ENCODE measurements at places on chromosomes 5 and 9.

DNA sequence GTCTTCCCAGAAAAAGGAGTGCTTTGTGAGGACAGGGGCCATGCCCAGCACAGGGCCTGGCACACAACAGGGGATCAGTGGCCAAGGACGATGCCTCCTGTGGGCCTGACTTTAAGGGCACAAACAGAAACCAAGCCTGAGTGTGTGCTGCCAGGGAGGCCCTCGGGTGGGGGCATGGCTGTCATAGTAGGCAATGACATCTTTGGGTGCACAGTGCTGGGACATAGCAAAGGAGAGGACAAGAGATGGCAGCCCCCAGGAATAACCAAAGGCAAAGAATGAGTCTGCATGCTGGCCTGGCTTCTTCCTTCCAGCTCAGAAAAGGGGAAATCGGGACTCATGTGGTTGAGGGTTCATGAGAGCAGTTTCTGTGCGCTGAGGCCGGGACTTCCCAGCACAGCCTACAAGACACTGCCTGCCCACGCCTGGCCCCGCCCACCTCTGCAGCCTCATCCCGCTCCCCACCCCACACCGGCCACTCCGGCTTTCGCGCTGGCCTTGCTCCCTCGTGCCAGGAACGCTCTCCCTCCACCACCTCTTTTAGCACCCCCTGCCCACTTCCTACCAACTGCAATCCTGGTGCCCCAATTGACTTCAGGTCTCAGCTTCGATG lies 13.8 kb upstream of the LHX2 start:
- peak; percentile 16 for DNase-seq

- no peak for DNase-seq
Observed at GRCh38 chr9:131675437-131676022, 64.3 kb downstream of the RAPGEF1 start.

GRCh38 chr5:80784451-80784850 lies 129.7 kb upstream of the DHFR start:
- DNase-seq = no peak

GRCh38 chr5:148746826-148747535 lies 79.4 kb upstream of the ADRB2 start:
- DNase-seq = no peak

- DNase-seq = no peak
Observed at GRCh38 chr9:77386187-77386586, 208.9 kb downstream of the VPS13A start.

DNA sequence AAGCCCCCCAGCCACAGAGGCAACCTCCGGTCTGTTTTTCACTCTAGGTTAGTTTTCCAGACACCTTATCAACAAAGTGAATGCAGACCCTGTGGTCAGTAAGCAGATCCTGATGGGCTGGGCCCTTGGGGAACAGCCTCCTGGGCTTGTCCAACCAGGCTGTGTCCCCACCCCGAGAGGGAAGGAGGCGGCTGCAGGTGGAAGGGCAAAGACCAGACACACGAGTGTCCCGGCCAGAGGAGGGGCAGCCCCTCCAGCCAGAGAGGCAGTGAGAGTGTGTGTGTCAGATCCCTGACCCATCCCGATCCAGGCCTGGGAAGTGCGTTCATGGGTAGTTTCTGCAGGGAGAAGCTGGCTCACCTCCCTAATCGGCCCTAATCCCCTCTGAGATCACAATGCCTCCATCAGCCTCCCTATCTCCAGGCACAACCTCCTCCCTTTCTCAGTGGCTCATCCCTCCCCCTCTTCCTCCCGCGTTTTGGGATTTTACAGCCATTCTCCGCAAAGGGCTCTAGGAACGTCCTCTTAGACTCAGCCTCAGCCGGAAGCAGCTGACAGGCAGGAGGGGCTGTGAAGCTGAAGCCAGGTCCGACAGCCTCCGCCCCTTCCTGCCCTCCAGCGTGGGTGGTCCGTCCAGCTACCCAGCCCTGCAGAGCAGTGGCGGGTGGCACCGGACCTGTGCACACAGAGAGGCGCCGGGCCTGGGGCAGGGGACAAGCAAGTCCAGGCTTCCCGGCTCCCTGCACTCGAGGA lies 9.7 kb downstream of the SLC12A7 start:
- DNase-seq = no peak

GRCh38 chr9:3464033-3464638 lies 61.7 kb downstream of the RFX3 start:
- no peak for DNase-seq

DNA sequence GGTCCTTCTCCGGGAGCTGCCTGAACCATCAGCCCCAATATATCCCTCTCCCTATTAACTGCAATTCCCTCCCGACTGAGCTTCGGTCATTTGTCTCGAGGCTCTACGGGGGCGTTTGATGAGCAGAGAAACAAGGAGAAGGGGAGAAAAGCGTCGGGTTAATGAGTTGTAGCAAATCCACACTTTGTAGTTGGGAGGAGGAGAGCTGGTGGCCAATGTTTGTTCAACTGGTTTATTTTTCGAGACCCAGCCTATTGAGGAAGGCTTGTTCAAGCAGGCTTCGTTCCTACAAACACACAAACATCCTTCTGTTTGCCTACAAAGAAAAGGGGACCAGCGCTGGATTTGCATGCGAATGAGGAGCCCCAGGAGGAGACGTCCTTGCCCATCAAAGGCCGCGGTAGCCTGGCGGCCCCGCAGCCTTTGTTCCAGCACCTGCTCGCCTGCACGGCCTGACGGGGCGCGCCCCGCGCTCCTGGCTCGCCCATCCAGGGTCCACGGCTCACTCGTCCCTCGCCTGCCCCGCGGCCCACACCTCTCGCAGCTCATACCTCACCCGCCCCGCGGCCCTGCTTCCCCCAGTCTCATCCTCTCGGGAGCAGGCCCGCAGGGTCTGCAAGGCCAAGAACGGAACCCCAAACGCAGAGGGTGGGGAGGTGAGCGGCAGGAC lies 4.6 kb downstream of the FOXD1 start:
- DNase-seq = no peak

GRCh38 chr5:159866093-159866492 lies 50.2 kb upstream of the ADRA1B start:
- no peak for DNase-seq

DNA sequence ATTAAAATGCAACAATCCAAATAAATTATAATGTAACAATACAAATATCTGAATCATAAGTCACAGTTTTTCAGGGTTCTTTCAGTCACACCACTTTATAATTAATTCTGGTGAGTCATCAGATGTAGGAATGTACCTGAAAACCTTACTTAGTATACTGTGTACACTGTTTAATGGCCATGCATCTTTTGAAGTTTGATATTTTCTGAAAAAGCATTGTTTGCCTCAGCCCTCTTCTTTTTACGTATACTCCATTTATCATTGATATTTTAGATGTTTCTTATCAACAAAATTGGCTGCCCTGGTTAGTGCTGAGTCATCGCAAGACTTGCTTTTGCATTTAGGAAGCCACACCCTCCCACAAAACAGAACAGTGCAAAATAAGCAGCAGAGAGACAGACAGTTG lies 218.6 kb downstream of the PJA2 start:
- no peak for DNase-seq

DNA sequence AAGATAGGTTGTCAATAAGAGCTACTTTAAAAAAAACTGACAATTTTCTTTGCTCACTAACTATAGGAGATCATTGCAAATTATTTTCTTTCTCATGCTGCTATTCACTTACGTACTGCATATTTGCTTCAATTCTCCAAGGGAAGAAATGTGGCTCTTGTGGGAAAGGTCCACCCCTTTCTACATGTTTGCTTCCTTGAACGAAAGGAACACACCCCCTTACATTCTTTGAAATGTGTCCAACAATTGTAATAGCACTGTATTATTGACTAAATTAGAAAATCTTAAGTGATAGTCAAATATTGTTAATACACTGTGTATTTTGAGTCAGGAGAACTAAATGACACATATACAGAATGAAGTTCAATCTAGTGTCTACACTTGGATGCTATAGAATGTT lies 5.2 kb downstream of the MEF2C start:
- DNase-seq = no peak

DNA sequence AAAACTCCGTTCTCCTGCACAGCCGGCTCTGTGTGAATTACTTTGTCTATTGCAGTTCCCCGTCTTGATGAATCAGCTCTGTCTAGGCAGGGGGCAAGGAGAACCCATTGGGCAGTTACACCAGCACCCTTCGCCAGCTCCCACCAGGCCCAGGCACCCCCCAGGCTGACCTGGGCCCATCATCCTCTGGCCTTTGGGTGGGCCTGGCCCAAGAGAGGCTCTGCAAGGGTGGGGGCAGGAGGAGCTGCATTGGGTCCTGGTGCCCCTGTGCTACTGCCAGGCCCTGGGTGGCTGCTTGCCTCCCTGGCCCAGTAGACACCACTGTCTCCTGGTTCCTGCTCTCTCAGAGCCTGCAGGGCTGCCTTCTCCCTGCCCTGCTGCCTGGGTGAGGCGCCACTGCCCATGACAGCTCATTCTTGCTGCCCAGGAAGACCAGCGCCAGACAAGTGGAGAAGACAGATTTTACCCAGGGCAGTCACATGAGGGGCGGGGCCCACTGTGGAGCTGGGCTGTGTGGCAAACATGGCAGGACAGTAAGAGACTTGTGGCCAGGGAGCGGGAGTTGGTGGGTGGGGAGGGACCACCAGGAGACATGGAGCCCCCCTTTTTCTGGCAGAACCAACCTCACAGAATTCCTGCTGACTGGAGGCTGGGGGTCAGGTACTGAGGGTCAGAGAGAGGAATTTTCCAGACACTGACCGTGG lies 67.2 kb downstream of the MRPL36 start:
- no peak for DNase-seq

DNA sequence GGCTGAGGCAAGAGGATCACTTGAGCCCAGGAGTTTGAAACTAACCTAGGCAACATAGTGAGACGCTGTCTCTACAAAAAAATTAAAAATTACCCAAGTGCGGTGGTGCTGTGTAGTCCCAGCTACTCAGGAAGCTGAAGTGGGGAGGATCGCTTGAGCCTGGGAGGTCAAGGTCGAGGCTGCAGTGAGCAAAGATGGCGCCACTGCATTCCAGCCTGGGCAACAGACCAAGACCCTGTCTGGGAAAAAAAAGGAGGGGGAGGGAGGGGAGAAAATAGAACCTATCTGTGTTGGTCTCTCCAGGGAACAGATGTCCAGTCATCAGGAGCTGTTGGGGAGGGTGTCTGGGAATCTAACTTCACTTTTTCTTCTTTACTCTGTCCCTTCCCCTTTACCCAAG lies 24.3 kb downstream of the MAT2B start:
- no peak for DNase-seq

- no peak for DNase-seq
Observed at GRCh38 chr9:112421771-112422222, 41.9 kb downstream of the HSDL2 start.

DNA sequence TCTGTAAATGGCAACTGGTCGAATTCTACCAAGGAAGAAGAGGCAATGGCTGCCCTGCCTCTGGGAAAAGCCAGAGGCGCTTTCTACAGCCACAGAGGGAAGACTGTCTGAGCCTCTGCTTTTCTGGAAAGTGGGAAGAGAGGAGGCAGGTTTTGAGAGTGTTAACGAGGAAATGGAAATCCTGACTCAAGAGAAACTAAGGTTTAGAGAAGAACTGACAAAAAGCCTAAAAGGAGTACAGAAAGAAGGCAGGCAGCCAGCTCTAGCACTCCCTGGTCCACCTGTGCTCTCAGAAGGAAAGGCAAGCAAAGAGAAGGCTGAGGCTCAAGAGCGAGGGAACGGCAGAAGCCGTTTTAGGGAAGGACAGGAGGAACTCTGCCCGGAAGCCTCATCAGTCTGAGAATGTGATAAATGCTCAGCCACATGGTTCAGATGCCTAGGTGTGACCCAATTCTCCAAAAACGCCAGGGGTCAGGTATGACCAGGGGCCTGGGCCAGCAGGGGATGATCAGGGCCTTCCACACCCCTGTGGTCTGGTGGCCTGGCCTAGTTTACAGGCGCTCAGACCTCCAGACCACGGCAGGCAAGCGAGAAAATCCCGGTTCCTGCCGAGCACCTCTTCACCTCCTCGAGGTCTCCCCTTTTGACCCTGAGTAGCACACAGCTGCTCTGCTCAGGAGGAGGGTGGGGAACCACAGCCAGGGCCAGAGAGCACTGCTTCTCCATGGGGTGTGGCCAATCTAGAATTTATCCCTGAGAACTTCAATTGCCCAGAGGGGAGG lies 79.9 kb upstream of the FBXW11 start:
- DNase-seq = no peak

DNA sequence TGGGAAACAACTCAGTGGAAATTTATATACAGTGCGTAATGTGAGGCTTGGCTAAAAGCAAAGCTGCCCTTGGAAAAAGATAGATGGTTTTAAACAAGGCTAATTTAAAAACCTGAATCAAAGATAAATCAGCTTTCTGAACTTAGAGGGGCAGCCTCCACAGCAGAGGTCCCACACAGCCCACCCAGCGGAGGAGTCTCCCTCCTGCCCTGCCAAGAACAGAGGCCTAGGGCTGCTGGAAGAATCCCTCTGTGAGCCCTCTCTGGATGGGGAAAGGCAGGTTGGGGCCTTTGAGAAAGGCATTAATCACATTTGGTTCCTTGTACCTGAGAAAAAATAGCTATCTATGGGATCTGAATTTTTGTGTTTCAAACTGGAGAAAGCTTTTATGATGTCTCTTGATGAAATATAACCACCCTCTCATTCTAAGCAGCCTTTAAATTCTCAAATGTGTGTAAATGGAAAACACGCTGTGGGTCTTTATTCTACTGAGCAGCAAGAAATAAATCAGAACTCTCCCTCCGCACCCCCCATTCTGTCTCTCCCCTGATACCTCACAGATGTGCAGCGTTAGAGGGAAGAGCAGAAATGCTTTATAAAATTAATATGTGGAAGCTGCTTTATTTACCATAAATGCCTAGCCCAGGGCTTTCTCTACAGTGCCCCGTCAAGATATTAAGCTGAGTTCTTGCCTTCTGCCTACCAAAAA lies 329.2 kb downstream of the EFNA5 start:
- DNase-seq = no peak

GRCh38 chr9:113646491-113646890 lies 183.0 kb downstream of the RGS3 start:
- DNase-seq = no peak

DNA sequence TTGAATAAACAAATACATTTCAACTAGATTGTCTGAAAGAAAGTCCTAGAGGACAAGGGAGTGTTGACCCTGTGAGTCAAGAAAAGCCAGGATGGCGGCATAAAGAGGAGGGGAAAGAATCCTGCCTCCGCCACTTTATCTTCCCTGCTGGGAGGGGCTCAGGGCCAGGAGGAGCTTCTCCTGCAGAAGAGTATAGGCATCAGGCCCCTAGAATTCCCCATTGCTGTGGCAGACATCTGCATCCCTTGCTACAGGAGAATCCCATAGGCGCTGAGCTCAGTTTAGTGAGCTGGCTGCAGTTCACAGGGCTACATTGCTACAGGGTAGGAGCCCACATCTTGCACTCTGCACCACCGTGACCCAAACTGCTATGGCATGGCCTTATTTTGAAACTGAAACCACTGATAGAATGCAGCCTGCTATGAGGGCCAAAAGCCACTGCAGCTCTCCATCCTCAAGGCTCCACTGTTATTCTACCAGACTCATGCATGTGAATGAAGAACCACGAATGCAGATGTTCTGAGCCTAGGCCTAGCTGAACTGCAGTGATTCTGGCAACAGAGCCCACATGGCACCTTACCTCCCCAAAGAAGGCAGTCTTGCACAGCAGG lies 941.4 kb upstream of the CTNND2 start:
- DNase-seq = no peak

DNA sequence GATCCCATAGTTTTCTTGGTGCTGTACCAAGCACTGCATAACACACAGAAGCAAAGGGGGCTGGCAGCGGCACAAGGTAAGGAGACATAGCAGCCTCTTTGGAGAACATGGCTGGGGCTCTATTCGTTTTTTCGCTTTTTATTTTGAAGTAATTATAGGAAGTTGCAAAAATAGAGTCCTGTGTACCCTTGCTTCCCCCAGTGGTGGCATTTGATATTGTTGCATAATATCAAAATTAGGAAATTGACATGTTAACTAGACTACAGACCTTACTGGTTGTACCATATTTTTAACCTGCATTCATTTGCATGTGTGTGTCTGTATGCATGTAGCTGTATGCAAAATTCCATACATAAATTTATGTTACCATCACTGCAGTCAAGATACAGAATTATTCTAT lies 6.6 kb upstream of the UBQLN1 start:
- no peak for DNase-seq

Measured in ACHN (cell line).